AG08395 (cell line): ENCODE measurements at places on chromosomes 5 and 9.
A peak's percentile ranks its signal among the peaks of the same experiment; 100 is the strongest.

DNA sequence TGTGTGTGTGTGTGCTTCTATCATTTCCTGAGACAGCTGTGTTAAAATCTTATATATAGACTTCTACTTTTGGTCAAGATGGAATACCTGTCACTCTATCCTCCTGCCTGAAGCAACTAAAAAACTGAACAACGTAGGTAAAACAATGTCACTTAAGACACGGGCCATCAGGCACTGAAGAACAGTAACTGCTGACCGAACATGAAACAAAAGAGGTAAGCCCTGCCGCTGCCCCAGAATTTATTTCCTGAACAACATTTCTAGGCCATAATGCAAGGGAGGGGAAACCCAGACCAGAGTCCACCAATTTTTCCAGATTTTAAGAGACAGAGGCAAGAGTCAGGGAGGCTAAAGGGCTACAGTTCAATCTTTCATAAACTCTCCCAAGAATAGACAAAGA is 156.0 kb downstream of the CDC42SE2 start:
- no peak for DNase-seq

GRCh38 chr5:173329491-173330337 is 1.5 kb upstream of the STC2 start:
- DNase-seq = no peak

GRCh38 chr5:148913985-148914431 is 87.6 kb downstream of the ADRB2 start:
- peak; percentile 79 for DNase-seq

DNA sequence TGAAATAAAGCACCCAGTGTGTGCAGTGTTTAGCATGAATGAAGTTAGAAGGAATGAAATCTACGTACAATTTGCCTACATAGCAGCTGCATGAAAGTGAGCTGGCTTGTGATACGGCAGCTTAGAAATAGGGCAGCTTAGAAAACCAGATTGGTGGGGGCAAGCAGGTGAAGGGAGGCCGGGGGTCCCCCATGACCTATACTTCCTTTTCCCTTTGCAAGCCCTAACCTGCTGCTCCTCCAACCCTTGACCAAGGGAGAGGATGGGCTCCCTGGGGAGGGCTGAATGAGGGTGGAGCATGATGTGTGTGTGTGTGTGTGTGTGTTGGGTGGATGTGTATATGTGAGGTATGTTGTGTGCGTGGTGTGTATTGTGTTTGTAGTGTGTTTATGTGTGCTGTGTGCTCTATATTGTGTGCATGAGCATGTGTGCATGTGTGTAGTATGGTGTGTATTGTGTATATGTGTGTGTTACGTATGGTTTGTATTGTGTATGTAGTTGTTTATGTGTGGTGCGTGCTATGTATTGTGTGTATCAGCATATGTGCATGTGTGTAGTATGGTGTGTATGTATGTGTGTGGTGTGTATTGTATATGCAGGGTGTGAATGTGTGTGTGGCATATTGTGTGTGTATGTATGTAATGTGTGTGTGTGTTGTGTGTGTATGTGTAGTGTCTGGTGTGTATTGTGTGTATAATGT is 72.1 kb downstream of the TENT4A start:
- no peak for DNase-seq

DNA sequence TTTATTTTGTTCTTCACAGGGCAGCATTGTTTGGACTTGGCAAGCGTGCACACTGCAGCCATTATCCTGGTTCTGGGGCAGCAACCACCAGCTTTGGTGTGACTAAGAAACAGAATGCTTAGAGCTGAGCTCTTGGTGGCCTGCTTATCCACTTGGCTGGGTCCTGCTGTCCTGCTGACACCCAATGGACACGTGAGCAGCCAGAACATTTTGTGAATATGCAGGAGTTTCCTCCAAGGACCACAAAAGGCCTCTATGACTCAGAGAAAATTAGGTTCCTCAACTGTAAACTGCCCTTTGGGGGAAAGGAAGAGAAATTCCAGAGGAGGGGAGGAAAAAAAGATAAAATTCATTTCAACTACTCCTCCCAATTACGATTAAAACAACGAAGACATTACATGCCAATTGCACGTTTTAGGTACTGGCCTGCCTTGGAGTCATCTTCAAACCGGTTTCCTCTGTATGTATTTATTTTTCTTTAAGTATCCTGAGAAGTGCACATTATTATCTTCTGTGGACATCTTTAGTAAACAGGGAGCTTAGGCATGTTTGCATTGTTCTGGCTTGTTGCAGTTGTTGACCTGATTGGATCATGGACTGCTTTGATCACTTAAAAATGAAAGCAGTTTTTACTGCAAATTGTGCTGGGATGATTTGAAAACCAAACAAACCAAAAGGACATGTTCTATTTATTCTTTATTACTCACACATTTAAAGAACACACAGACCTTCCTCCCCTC is 82.3 kb upstream of the TLE4 start:
- DNase-seq = peak; percentile 61

- no peak for DNase-seq
These were observed 481.0 kb upstream of the RGMB start for GRCh38 chr5:98292496-98292895.

- no peak for DNase-seq
These were observed 185.3 kb downstream of the IRX1 start for GRCh38 chr5:3780907-3781306.

GRCh38 chr5:152309926-152310450 is 95.1 kb downstream of the NMUR2 start:
- DNase-seq = no peak

- DNase-seq = no peak
These were observed 1126.4 kb upstream of the SEMA6A start for GRCh38 chr5:117701062-117701461.

GRCh38 chr5:55081541-55081940 is 20.9 kb upstream of the GZMA start:
- no peak for DNase-seq

DNA sequence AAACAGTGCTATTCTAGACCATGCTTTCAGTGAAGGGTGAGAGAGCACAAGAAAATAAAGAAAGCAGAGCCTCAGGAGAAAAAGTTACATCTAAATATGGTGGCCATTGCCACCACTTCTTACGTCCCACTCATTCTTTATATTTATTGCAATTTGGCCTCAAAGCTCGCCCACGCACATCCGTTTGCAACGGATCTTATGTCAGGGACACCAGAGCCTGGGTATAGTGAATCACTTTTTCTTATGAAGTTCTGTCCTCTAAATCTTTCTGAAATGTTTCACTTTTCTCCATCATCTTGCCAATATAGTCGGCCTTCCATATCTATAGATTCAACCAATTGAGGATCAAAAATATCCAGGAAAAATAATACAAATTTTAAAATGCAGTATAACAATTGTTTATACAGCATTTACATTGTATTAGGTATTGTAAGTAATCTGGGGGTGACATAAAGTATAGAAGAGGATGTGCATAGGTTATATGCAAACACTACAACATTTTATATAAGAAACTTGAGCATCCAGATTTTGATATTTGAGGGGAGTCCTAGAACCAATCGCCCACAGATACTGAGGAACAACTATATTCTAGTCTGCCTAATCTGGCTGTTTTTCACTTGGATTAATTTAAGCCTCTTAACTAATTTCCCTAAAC is 35.2 kb downstream of the GOLPH3 start:
- DNase-seq = no peak

DNA sequence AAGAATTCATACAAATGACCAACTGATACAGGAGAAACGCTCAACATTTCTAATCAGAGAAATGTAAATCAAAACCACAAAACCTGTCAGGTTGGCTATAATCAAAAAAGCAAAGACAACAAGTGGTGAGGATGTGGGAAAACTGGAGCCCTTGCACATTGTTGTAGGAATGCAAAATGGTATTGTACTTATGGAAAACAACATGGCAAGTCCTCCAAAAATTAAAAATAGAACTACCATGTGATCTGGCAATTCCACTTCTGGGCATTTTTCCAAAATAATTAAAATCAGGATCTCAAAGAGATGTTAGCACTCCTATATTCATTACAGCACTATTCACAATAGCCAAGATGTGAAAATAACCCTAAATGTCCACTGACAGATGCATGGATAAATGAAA is 76.1 kb downstream of the FNIP1 start:
- DNase-seq = no peak

GRCh38 chr5:115578657-115579056 is 23.6 kb downstream of the TICAM2 start:
- DNase-seq = no peak

DNA sequence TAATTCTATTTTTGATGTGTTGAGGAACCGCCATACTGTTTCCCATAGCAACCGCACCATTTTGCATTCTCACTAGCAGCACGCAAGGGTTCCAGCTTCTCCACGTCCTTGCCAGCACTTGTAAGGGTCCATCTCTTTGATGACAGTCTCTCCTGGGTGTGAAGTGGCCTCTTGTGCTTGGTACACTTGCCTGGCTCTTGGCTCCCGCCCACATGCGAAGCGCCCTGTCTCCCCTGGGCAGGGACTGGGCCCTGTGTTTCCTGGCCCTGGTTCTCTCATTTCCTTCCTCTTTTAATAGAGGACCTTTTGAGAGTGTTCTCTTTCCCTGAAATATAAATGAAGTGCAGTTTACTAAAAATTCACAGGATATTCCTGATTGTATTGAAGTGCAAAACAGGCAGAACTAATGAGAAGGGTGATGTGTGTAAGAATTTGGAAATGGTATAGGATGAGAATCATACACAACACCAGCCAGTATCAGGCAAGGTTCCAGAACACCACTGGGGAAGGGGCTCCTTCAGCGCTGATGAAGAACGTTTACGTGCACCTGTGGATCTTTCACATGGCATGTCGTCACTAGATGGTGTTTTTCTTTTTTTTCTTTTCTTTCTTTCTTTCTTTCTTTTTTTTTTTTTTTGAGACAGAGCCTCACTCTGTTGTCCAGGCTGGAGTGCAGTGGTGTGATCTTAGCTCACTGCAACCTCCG is 73.0 kb downstream of the EHMT1 start:
- no peak for DNase-seq

GRCh38 chr5:81234299-81234698 is 1.2 kb downstream of the CKMT2 start:
- no peak for DNase-seq

- no peak for DNase-seq
These were observed 33.3 kb downstream of the CXXC5 start for GRCh38 chr5:139681466-139681865.

- DNase-seq = no peak
These were observed 246.3 kb upstream of the TLE4 start for GRCh38 chr9:79325501-79325900.

DNA sequence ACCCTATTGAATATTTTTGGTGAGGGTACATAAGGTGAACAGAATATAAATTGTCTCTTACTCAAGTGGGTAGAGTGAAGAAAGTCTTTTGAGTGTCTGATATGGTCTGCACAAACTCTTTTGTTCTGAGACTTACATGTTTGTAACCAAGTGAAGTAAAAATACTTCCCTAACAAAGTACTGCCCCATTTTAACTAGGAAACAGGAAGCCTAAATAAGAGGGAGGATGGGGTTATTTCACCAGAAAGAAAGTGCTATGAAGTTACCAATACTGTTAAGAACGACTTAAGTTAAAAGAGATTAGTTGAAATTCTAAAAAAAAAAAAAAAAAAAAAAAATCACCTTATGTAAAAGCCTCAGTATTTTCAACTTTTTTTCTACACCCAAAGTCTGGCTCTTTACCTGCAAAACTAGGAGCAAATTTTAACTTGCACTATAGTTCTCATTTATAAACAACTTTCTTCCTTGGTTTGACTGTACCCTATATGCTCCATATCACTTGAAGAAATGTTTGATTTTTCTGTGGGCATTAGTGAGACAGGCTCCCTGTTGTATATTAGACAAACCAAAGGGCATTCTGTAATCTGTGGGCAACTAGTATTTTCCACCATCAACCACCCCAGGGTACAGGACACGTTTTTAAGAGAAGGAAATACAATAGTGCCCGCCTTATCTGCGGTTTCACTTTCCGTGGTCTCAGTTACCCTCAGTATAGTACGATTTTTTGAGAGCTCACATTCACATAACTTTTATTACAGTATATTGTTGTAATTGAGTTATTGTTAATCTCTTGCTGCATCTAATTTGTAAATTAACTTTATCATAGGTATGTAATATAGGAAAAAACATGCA is 127.7 kb downstream of the NR3C1 start:
- DNase-seq = no peak

- peak; percentile 27 for DNase-seq
These were observed 43.6 kb upstream of the C5orf46 start for GRCh38 chr5:147949711-147950573.

GRCh38 chr9:78821126-78821822 is 524.3 kb downstream of the PSAT1 start:
- peak; percentile 31 for DNase-seq

DNA sequence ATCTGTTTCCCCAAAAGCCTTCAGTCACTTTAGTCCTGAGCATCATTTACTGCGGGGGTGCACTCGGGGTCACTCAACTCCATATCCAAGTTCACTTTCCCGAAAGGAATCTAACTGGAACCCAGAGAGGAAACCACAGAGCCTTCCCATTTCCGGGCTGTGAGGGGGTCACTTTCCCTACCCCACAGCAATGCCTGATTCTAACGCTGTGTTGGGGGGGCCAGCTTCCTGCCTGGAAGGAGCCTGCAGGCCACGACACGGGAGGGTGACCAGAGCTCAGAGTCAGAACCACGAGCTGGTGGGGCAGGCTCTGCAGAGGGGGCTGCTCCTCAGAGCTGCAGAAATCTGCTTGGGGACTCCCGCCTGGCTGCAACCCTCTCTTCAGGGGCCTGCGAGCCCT is 20.3 kb downstream of the BRD9 start:
- DNase-seq = no peak

GRCh38 chr5:133527311-133527710 is 85.0 kb downstream of the FSTL4 start:
- no peak for DNase-seq

DNA sequence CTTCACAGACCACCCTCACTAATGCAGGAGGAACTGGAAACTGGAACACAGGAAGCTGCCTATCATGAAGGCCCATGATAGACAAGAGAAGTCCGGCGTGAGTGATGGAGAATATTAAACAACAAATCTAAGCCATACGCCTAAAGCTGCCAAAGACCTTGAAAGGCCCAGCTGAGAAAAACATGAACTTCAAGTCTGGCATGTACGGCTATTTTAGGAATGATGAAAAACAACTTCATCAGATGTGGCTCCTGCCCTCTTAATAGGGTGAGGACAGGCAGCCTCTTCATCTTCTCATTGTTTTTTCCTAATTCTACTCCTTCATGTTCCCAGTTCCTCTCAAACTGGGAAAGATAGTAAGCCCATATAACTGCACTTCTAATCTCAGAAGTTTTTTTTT is 20.3 kb downstream of the FBP1 start:
- DNase-seq = no peak

- DNase-seq = peak; percentile 15
These were observed 259.2 kb downstream of the ARRDC3 start for GRCh38 chr5:91123901-91124300.

DNA sequence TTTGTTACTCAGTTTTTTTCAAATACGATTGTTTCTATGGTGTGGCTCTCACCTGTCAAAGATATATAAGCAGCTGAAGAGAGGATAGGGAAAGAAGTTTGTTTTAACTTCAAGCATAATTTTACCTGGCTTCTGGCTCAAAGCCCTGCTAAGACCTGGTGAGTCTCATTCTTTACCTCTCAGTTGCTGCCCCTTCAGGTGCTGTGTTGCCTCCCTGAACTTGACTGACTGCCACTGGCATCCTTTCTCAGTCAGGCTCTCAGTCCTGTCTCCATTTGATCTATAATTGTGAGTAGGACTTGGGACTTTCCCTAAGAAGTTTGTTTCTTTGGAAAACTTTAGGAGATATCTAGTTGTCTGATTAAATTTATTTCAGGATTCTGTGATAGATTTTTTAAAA is 249.6 kb downstream of the IZUMO3 start:
- no peak for DNase-seq

- no peak for DNase-seq
These were observed 109.6 kb upstream of the KCNN2 start for GRCh38 chr5:114252226-114252625.
